ENCODE measurements at places on chromosomes 2 and 18.

DNA sequence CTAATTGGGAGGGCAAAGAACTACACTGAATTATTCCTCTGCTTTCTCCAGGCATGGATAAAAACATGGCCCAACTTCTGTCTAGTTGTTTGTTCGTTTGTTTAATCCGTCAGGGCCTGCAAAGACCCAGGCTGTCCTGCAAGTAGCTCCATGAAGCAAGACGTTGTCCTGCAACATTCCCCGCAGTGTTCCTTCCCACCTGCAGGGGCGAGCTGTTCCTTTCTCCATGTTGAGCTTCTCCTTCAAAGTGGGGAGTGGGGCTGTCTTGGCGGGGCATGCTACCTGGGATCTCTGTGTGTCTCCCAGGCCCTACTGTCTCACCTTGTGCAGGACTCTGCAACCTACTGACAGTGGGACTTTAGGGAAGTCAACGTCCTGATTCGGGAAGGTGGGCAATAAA, 264.0 kb upstream of the SMIM21 start:
- no peak for DNase-seq

DNA sequence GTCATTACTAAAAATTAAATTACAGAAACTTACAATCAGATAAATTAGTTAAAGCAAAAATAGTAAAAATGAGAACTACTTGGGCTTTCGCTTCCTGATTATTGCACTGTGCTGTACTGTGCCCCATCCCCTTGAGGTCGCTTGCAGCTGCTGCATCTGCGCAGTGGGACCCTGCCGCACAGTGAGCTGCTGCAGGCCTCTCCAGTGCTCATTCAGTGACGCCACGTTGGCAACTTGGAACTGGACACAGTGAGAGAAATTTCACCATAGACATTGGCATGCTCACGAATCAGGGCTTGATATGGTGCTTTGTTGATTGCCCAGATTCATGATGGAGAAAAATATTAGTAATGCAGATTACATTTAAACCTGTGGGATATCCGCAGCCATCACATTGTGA, 290.8 kb upstream of the MYT1L start:
- DNase-seq: no peak

DNA sequence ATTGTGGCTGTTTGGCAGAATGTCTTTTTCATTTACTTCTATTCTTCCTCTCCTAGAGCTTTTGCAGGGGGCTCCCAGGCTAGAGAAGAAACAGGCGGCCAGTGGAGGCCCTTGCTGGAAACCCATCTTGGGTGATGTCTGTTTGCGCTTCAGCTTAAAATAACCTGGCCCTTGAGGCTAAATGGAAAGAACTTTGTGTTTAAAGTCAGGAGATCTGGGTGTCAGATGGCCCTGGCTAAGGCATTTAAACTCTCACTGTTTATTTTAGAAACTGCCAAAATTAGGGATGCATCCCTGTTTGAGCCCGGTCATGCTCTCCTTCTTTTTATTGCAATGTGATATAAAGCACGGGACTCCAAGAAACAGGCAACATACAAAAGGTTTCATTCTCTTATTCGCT, 118.4 kb upstream of the RMP24 start:
- no peak for DNase-seq

- DNase-seq: no peak
These were observed 1.4 kb downstream of the MBD2 start for GRCh38 chr18:54222922-54223567.

GRCh38 chr2:170013802-170014551, 164.0 kb upstream of the MYO3B start:
- DNase-seq: no peak

- DNase-seq: no peak
These were observed 272.3 kb upstream of the EPHA4 start for GRCh38 chr2:221844212-221845020.

GRCh38 chr2:51795248-51795888, 763.4 kb upstream of the NRXN1 start:
- DNase-seq: no peak

DNA sequence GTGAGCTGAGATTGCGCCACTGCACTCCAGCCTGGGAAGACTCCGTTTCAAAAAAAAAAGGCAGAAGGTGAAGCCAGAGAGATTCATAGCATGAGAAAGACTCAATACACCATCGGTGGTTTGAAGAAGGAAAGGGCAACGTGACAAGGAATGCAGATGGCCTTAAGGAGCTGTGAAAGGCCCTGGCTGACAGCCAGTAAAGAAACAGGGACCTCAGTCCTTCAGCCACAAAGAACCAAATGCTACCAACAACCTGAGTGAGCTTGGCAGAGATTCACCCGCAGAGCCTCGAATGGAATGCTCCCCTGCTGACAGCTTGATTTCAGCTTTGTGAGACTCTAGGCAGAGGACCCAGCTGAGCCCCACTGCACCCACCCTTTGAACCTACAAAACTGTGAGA, 154.9 kb upstream of the NDUFV2 start:
- peak; percentile 27 for DNase-seq

DNA sequence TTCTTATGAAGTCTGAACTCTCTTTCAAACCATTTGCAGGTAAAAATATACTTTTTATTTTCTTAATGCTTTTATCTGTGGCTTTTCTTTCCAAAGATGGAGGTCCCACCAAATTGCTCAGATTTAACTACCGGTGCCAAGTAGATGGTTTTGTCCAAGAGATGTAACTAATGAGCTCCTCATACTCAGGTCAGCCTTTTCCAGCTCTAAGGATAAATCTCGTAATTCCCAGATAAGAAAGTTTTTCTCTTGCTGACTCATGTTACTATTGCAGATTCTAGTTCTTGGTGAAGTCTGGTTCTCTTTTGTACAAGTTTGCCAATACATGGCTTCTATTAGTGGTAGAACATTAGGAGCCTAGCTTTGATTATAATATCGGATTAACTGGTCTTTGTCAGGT, 550.8 kb upstream of the ZNF804A start:
- no peak for DNase-seq

DNA sequence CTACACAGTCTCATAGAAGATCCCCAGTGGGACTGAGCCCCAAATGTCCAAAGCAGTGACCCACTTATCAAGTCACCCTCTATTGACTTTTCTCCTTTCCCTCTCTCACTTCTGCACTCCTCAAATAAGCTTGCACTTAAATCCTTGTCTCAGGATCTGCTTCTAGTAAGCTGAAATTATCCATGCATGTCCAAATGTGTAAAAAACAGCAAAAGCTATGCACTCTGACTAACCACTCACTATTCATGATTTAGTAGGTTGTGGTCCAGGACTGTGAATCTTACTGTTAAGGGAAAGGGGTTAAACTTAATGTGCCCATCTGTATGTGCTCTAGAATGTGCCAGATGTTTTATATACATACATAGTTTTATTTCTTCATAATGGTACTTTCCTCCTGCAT, 115.4 kb downstream of the SCG2 start:
- no peak for DNase-seq

DNA sequence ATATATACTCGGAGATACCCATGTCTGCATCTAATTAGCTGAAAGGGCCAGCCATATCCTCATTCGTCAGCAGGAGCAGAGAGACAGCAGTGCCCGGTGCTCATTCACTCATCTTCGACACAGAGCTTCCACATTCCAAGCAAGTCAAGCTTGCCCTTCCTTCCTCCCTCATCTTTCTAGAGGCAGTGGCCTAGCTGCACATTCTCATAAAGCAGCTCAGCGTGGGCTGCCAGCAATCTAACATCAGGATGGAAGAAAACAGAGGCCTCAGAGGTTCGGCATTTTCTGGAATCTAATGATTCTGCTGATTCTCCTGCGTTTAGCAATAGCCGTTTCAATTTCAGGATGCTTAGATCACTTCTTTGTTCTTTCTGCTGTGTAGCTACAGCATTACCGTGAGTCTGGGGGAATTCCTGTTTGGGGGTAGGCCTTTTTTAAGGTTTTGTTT, 68.8 kb downstream of the CLHC1 start:
- peak; percentile 66 for DNase-seq

DNA sequence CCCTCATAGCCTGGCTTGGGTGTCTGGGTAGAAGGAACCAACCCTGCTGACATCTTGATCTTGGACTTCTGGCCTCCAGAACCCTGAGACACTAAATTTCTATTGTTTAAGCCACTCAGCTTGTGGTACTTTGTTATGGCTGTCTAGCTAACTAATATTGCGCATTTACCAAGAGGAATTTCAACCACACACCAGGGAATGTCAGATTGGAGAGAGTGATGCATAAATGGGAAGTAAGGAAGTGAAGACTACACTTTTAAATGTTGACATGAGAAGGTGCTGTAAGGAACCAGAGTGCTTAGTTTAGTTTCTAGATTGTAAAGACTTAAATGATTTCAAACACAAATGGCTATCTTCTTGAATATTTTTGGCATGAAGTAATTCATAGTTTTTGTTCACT, 98.9 kb upstream of the ITGB6 start:
- DNase-seq: peak; percentile 39

GRCh38 chr2:20589975-20590703, 60.8 kb downstream of the HS1BP3 start:
- peak; percentile 75 for DNase-seq

GRCh38 chr18:70337139-70337972, 48.5 kb downstream of the SOCS6 start:
- DNase-seq: peak; percentile 93

GRCh38 chr2:174791746-174792280, 27.5 kb upstream of the CHRNA1 start:
- DNase-seq: no peak

DNA sequence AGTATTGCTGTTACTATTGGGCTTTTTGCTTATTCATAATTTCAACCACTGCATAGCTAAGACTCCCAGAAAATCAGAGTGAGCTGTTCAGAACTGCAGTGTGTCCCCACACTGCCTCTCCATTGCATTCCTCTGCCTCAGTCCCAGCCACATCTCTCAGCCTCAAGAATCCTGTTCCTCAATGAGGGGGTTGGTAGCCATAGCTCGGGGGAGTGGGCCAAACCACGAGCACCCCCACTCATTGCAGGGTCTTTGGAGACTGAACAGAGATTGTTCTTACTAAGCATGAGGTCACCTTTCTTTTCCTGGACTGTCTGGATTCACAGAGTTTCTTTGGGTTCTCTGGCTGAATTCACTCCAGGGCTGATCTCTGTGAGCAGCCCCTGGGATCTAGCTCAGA, 161.1 kb downstream of the GFPT1 start:
- peak; percentile 43 for DNase-seq

- DNase-seq: no peak
These were observed 32.0 kb upstream of the GPR39 start for GRCh38 chr2:132384491-132385151.

DNA sequence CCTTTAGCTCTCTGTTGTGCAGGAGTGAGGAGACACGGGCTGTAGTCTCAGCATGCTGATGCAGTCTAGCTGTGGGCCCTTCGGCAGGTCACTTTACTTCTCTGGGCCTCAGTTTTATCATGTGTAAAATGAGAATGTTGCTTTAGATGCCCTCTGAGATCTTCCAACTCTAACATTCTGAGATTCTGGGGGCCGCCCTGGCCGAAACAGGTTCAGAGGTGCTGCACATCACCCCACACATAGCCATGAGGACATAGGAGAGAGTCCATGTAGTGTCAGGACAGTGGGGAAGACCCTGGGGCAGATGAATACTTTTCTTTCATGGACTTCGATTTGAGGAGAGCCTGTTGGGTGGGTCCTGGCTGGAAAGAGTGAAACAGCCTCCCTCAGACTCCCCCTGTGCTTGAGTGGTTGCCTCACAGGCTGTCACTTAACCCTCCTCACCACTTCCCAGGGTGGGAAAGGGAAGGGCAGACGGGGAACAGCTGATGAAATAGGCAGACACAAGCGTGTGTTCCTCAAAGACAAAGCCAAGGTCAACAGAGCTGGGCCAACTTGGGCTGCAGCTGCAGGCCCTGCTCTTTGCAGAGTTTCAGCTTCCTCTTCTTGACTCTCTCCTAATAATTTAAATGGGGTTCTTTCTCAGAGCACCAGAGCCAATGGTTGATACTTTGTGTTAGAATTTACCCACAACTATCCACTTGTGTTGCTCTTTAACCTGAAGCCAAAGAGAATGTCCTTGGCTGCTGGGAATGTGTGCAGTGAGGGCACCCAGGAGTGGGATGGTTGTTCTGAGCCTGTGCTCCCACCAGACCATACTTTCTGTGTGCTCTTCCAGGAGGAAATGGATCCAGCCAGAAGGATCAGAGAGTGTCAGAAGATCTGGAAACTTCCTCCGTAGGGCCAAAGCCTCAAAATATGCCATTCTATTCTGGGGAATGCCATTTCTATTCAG, 14.7 kb upstream of the MRPL33 start:
- DNase-seq: no peak

DNA sequence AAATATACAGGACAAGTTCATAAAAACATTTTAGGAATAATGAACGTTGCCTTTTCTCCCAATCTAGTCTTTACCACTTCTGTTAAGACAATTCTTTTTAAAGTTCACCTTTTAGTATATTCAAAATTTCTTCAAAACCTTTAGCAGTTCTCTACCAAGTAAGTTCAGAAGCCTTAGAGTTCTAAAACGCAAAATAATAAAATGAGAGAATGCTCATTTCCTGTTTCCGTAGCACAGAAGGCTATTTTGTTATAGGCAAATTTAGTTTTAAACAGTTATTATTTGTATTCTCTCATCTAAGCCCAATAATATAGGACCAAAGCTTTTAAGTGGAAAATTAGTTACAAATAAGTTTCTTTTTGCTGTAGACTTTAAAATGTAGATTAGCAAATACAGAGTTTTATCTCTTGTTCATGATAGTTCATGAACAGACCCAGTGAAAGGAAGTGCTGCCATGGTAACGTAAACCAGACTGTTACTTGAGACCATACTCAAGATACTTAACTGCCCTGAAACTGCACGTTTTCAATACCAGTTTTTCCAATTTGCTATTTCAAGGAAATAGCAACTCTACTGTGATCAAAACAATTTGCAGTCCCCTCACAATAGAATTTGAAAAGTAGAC, 173.1 kb upstream of the STON1 start:
- no peak for DNase-seq

- no peak for DNase-seq
These were observed 20.9 kb downstream of the NEB start for GRCh38 chr2:151713291-151713903.

DNA sequence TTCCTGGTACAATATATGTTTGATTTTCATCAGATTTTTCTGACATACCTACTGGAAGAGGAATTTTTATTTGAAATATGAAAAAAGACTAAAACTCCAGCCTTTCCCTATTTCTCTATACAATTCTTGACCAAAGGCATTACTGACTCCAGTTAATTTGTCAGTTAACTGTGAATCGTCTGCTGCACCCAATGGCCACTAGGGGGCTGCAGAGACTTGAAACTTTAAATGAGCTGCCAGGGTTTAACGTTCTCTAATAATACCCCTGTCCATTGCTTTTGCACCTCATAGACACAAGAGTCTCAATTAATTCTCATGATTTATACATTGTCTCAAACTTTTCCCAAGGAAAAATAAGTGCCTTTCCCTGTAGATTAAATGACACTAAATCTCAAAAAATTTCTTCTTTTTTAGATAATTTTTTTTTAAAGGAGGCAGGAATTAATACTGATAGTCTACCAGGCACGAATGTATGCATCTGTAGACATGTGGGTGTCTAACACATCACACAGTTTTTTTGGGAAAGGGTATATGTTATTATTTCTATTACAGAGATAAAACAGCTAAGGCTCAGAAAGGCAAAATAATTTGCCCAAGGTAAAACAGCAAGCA, 1.8 kb upstream of the ALK start:
- DNase-seq: peak; percentile 69

GRCh38 chr2:55555977-55556376, 36.5 kb downstream of the CFAP36 start:
- peak; percentile 23 for DNase-seq

All from ELR (cell line).